Stimulated activated CD4-positive, alpha-beta T cell treated with anti-CD3 and anti-CD28 coated beads, TNF-alpha, amount 100 ng/mL, for 24 hours (primary cell): ENCODE measurements at places on chromosomes 4 and X.

GRCh38 chr4:101140228-101140627 is 207.1 kb downstream of the PPP3CA start:
- DNase-seq, result no peak

DNA sequence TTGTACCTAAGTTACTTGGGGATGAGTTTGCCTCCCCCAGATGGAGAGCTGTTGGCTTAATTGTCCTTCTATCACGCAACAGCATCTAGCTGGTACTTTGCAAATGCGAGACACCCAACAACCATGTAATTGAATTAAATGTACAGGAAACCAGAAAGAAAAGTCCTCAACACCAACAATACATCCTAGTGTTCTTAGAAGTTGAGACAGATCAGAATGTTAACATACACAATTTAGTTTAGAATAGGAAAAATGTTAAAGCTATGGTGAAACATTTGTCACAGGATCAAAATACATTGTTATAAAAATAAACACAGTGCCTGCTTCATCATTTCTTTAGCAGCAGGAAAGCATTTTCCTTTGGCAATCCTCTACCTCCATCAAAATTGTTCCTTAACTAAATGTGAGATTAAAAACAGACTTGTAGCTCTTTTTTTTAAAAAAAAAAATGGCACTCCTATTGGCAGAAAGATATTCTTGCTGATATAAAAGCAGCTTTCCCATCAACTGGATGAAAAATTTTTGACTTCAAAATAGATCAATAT is 163.1 kb upstream of the MID1 start:
- no peak for DNase-seq

GRCh38 chr4:86523333-86523732 is 70.8 kb upstream of the PTPN13 start:
- no peak for DNase-seq

DNA sequence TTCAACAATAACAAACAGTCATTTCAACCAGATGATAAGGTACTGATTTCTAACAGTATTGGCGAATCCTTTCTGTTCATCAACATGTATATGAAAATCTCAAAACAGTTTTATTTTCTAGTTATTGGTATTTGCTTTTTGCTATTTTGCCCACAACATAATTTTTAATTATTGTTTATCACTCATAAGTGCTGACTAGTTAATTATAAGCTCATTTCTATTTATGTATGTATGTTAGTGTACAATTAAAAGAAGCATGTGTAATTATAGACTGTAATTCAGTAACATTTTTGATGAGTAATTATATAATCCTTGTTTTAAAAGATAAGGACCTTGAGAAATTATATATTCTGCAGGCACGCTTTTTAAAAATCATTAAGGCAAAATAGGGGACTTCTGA is 67.2 kb upstream of the NPNT start:
- DNase-seq, result no peak

GRCh38 chrX:13652287-13652793 is 601 bp upstream of the TCEANC start:
- DNase-seq, result no peak

GRCh38 chrX:42807393-42807792 is 29.4 kb upstream of the PPP1R2C start:
- no peak for DNase-seq

GRCh38 chr4:153064571-153064970 is 128.4 kb downstream of the FHDC1 start:
- no peak for DNase-seq

GRCh38 chr4:80918004-80918403 is 112.5 kb upstream of the BMP3 start:
- DNase-seq, result no peak

GRCh38 chrX:104189837-104190236 is 23.6 kb downstream of the FAM199X start:
- DNase-seq, result no peak

DNA sequence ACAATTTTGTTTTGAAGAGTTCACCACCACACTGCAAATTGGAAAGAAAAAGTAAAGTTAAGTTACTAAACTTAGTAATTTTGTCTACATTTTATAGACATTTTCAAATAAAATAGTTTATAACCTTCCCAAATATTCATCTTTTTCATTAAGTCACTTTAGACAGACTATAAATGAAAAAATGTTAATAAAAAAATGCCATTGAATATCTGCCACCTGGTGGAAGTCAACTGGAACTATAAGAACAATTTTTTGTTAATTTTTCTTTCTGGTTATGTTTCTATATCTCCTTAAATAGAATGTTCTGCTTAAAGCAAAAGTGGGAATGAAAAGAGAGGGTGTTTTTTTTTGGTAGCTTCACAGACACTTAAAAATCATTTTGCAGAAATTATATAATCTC is 534.4 kb upstream of the PCDH10 start:
- DNase-seq, result no peak

- no peak for DNase-seq
Measured at GRCh38 chrX:42119076-42119475, 195.7 kb upstream of the CASK start.

- DNase-seq, result no peak
Measured at GRCh38 chr4:99716996-99717395, 59.4 kb upstream of the C4orf54 start.

DNA sequence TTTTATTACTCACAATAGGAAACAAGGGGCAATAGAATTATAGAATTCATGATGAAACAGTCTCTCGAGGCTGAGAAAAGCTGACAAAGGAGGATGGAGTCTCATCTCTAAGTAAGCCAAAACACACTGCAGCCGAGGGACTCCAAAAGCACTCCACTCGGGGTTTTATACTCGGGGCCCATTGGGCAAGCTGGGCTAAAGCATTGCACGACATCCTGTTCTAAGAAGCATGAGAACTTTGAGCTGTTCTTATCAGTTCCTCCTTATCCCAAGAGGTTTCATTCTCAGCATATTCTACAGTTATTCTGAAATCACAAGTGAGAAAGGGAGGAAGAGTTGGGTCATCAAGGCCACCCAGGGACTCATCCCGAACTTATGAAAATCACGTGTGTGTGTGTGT is 1475.5 kb downstream of the PCDH18 start:
- no peak for DNase-seq

DNA sequence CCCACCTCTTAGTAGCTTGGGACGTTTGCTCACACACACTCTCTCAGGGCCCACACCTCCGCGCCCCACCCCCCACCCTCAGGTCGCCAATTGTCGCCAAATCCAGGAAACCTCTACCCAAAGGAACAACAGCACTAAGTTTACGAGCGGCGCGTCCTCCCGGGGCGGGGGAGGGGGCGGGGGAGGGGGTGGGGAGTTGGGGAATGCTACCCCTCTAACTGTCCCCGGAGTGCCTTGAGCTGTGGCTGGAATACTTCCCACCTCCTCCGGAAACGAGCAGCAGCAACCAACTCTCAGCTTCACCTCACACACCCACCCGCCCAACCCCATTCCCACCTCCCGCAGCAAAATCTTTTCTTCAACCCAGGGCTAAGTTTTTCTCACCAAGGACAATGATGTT is 135.6 kb upstream of the ZIC3 start:
- DNase-seq, result no peak

DNA sequence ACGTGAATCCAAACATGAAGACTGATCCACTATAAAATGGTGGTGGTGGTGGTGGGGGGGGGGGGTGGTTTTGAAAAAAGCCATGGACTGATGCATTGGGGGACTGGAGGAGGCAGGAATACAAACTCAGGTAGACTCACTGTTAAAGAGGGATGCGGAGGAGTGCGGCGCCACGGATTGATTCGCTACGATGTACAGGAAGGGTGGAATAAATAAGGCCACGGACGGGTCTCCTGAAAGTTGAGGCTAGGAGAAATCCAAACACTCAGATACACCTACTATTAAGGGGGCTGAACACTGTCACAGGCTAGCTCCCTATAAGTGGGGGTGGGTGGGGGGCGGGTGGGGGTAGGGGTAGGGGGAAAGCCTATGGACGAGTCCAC is 591 bp downstream of the ELK1 start:
- no peak for DNase-seq

GRCh38 chr4:125639182-125639621 is 324.4 kb downstream of the FAT4 start:
- no peak for DNase-seq

DNA sequence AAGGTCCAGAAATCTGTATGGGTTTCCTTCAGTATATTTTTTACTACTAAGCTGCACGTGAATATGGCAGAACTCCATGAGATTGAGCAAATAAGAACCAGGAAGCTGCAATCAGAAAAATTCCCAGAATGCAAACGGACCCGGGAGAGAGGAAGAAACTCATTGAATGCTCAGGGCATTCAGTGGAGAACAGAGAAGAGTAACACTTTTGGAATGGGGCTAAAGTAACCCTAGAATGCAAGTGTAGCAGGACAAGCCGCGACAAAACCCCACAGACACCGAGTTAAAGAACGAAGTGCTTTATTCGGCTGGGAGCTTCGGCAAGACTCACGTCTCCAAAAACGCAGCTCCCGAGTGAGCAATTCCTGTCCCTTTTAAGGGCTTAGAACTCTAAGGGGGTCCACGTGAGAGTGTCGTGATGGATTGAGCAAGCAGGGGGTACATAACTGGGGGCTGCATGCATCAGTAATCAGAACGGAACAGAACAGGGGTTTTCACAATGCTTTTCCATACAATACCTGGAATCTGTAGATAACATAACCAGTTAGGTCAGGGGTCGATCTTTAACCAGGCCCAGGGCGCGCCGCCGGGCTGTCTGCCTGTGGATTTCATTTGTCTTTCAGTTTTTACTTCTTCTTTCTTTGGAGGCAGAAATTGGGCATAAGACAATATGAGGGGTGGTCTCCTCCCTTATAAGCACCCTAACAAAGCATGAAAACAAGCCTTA is 56.4 kb downstream of the RAB28 start:
- DNase-seq, result no peak

- no peak for DNase-seq
Measured at GRCh38 chr4:7892212-7893019, 47.2 kb downstream of the AFAP1 start.

- DNase-seq, result no peak
Measured at GRCh38 chr4:38857354-38858096, 908 bp upstream of the TLR6 start.
